ENCODE measurements at places on chromosomes 1 and 21. TPM values are rescaled to one million over a fixed set of nuclear protein-coding genes. Genes with fewer than 3 reads are reported as not detected.

Gene RHOU
- total RNA-seq: 3.8 TPM

DNA sequence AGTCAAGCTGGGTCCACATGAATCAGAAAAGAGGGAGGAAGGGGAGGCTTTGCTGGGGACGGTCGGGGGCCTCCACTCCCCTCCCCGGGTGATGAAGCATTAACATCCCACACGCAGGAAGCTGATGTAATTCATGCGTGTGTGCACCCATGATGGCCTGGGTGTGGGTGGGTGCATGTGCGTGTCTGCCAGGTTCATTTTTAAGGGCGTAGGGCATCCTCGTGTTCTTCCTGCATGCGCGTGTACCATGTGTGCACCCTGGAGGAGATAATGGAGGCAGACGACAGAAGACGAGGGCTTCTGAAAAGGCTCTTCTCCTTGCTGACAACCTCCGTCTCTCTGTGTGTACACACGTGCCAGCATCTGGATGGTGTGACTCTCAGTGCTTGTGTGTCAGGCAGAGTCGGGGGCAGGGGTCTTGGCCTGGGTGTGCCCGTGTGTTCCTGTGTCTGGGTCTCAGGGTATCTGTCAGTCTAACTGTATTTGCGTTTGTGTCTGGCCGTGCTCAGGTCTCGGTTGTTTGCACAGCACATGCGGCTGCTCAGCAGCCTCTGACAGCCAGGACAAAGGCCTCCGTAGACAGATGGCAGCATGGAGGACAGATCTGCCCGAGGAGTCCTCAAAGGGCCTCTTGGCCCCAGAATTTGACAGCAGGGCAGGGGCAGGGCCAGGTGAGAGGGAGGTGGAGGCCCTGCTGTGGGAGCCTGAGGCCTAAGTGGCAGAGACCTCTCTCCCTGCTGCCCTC, 2.4 kb downstream of the RAP1GAP start:
- peak; percentile 17 for DNase-seq

Gene CFHR4
- not detected for total RNA-seq

Gene RPTN
- not detected for total RNA-seq

DNA sequence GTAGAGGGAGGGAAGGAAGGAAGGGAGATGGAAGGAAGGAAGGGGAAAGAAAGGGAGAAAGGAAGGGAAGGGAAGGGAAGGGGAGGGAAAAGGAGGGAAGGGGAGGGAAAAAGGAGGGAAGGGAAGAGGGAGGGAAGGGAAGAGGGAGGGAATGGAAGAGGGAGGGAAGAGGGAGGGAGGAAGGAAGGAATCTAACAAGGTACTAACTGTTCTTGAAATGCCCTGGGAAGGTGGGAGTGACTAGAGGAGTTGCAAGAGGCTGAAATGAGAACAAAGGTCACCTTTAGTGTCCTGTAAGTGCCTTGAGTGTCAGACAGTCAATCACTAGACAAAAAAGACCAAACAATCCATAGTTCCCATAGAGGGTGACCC, 2.3 kb upstream of the ATP2B4 start:
- no peak for DNase-seq

DNA sequence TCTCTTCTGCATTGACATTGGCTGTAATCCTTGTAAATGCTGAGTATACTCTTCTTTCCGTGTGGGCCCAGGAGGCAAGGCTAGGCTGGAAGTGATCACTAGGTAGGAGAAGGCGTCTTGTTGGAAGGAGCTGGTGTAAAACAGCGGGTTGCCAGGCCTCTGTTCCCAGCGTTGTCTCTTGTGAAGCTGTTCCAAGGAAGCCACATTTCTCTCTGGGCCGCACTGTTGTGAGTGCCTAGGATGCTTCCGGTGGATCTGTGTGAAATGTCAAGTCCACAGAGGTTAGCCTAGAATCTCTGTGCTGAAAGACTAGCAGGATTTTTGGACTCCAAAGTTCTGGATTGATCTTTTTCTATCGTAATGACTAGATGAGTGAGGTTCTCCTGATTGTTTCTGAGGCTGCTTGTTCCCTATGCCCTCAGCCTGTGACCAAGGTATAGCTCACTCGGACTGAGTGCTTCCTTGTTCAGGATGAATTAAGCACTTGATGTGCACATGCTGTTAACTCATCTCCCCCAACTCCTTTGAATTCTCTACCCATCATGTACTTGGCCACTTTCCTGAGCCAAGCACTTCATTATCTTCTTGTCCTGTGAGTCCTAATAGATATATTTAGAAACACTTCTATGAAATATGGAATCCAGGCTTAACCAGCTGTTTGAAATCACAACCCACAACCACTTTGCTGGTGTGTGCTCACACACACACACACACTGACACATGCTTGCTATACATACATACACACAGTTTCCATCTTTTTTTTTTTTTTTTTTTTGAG, 63.3 kb downstream of the PBX1 start:
- DNase-seq: no peak

GRCh38 chr1:156431769-156432668, 63.0 kb downstream of the RHBG start:
- DNase-seq: no peak

- DNase-seq: peak; percentile 78
Measured at GRCh38 chr1:13699936-13700520, at the start of gene PRDM2. TSS of gene PRDM2 (plus strand) at chr1:13700188. CDS start at chr1:13715606, 15,418 bp downstream.

Gene TACSTD2
- 0.11 TPM for total RNA-seq

Gene LCE1D
- total RNA-seq: not detected

Gene FAM177B
- total RNA-seq: not detected

GRCh38 chr1:47545912-47546483, 108.2 kb downstream of the FOXD2 start:
- no peak for DNase-seq

DNA sequence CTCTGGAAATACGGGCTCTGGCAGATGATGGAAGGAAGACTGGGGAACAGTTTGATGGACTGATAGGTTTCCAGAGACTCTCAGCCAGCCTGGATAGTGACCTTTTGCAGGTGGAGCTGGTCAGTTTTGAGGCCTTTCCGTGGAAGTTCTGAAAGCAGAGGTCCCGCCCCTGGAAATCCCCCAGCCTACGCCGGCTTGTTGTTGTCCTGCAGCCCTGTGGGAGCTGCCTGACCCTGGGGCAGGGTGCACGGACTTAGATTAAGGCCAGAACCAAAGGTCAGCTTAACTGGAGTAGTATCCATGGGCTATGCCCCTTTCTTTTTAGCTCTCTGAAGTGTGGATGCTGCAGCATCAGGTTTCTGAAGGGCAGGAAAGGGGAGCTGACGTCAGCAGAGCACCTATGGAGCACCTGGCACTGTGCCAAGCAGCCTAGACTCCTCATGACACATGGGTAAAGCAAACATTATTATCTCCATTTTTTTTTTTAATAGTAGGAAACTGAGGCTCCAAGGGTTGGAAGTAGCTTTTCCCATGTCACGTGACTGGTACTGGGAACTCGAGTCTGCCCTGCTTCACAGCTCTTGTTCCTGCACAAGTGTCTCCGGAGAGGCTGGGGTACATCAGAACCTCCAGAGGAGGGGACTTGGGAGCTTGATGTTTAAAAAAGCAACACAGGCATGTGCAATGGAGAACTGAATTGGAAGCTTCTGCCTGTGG, 38.5 kb downstream of the IER5 start:
- DNase-seq: no peak

DNA sequence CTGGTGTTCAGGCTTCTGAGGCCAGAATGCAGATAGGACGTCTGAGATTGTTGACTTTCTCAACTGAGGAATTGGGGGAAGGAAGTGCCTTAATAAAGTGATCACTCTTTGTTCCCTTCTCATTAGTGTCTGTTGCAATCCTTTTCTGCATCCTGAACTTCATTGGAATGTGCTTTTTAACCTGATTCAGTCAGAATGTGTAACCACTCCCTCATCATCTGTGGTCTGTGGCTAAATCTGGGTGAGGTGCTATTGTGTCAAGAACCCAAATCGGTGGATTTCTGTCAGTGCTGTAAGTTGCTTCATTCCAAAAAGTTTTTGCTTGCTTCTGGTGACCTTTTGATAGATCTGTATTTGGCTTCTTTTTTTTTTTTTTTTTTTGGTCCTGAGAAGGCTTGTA, 38.2 kb downstream of the ARID1A start:
- no peak for DNase-seq

Gene INAVA
- total RNA-seq: 0.27 TPM

GRCh38 chr1:62476525-62477219, 39.8 kb downstream of the USP1 start:
- DNase-seq: no peak

DNA sequence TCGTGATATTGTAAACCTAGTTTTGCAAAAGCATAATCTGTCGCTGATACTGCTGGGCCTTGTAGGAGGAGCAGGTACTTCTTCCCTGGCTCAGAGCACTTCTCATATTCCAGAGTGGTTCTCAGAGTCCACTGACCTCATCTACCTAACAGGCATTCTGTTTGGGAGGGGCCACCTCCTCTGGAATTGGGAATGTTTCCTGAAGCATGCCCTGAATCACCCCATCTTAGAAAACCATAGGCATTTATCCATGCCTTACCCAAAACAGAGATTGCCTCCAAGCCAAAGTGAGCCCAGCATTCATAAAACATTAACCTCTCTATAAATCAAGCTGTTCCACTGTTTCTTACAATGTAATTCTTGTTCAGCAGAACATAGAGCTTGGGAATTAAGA, 35.1 kb downstream of the SLC44A3 start:
- no peak for DNase-seq

DNA sequence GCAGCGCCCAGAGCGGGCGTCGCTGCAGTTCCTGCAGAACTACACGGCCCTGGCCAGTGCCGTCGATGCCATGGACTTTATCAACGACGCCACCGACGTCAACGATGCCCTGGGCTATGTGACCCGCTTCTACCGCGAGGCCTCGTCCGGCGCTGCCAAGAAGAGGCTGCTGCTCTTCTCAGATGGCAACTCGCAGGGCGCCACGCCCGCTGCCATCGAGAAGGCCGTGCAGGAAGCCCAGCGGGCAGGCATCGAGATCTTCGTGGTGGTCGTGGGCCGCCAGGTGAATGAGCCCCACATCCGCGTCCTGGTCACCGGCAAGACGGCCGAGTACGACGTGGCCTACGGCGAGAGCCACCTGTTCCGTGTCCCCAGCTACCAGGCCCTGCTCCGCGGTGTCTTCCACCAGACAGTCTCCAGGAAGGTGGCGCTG, 22.0 kb downstream of the COL6A1 start:
- no peak for DNase-seq

GRCh38 chr1:41322835-41323234, 38.4 kb upstream of the FOXO6 start:
- DNase-seq: no peak

DNA sequence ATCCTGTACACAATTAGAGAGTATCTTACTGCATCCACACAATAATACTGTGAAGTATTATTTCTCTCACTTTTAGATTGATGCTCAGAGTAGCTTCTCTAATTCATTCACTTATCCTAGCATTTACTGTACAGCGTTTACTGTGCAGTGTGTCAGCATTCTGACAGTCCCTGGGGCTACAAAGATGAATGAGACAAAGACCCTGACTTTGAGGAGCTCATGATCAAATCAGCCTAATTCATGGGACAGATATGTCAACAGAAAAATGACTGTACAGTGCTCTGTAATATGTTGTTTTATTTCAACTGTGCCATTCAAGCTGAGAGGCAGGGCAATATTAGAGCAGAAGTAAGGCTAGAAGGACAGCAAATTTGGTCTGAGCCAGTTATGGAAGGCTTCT, 152.5 kb downstream of the ZNF648 start:
- no peak for DNase-seq

- no peak for DNase-seq
Measured at GRCh38 chr1:11143401-11143800, 43.7 kb upstream of the EXOSC10 start.

Gene VANGL2
- total RNA-seq: 1.4 TPM

DNA sequence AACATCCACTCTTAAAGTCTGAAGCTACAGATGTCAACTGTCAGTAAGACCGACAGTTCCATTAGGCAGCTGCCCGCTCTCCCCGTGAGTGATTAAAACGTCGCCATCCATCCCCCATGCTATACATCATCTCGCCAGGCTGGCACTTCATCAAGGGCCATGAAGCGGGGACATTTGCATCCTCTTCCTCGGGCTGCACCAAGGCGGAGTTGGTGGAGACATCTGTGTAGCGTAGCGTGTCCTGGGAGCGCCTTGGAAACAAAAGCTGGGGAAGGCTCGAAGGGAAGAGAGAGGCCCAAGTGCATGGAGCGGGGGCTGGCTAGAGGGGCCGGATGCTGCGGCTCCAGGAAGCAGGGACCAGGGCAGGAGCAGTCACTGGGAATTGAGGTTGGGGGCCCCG, 250.1 kb downstream of the KAZN start:
- no peak for DNase-seq

DNA sequence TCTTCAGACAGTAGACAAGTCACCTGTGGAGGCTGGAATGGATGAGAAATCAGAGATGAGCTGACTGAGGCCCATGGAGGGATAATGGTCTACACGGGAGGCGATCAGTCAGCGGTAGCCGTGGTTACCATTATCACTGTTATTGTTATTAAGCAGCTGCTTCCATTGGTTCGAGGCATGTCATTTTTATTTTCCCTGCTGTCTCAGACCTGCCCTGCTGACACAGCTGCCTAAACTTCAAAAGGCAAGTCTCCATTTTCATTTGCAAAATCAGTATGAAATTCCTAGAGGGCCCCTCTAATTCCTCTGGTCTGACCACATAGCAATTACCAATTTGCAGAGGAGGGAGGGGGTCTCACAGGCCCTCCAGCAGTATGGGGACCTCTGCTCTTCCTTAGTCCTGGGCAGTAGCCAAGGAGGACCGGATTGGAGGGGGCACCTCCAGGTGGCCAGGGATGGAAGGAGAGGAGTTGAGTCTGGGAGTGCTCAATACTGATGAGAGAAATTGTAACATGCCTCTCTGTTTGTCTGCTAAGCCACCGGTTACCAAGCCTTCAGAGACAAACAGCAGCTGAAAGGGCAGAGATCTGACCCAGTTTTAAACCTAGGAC, 184.2 kb downstream of the TRABD2B start:
- no peak for DNase-seq

Gene ATAD3C
- total RNA-seq: 0.51 TPM

DNA sequence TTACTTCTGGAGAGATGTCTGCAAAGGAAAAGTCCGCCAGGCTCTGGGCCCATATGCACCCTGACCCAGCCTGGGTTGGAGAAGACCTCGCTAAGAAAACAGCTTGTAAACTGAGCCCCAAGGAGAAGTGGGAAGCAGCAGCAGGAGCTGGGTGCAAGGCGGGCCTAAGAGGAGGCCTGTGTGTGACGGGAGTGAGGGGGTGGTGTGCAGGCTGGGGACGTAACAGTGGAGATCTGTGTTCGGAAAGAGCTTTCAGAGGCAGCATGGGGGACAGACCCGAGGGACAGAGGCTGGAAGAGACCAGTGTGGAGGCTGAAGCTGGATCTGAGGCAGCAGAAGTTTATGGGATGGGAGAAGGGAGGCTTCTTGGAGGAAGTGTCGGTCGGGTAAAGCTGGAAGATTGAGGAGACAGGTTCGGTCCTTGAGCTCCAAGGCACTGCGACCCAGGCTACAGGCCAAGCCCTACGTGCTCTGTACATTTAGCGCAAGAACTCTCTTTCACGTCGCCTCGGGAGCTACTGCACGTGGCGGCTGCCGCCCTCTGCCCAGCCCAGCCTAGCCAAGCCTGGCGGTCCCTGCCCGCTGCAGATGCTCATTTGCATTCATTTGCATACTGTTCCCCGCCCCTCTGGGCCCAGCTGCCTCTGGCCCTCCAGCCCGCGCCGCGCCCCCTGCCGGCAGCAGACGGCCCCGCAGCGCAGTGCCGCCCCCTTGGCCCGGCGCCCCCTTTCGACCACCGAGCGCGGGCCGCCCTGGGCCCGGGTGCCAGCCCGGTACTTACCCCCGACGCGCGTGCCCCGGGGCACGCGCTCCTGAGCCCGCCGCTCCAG, 6.3 kb downstream of the HPCA start:
- peak; percentile 74 for DNase-seq

GRCh38 chr1:116508984-116509980, 61.5 kb downstream of the CD58 start:
- no peak for DNase-seq

Gene C4BPA
- total RNA-seq: not detected
